ENCODE measurements at places on chromosomes 5 and 9.

DNA sequence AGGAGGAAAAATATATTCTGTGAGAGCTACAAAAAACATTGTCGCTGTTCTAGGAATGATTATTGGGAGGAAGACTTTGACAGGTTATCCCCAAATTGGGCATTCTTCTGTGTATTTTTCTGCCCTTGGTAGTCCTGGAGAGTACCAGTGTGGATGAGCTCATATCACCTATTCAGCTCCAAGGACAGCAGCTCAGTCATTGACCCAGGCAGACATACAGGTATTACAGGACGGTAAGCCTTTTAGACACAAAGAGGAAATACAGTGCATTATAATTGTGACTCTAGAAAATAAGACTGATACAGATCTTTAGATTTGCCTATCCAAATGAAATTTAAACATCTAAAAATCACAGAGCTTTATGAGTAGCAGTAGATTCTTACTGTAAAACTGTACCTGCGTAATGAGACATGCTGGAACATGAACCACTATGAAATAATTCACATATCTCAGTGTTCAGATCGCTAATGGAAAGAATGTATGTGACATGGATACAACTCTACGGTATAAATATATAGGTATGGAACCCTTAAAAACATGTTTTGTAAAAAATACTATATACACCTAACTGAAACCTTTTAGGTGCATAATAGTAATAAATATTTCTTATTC, 56.0 kb downstream of the PLK2 start:
- no peak for DNase-seq

- DNase-seq, result no peak
Observed at GRCh38 chr5:124124711-124125229, 612.8 kb downstream of the CSNK1G3 start.

DNA sequence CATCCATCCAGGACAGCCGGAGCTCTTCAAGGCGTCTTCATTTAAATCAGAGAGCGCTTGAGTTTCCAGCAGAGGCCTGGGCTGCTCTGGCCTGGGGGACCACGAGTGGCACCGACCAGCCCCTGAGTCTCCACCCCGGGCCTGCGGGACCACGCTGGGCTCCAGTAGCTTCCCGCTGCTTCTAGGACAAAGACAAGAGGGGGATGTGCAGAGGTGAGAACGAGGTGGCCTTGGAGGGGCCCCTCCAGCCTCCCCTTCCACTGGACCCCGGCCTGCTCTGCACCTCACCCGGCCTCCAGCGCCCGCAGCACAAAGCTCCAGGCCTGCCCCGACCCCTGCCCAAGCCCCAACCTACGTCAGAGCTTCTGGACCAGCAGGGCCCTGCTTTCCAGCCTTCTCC, 81.6 kb downstream of the IRX2 start:
- no peak for DNase-seq

DNA sequence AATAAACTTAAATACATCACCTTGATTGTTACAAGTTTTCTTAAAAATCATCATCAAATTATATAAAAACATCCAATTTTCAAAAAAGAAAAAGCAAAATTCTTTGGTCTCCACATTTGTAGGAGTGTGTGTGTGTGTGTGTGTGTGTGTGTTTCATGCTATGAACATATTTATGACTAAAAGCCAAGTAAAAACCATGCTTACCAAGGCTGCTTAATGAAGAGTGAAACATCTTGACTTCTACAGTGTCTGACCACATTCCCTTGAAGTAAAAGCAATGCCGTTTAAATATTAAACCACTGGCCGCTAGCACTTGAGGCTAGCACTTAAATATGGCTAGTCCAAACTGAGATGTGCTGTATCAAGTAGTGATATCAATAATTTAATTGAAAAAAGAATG, 549.1 kb upstream of the CCNG1 start:
- DNase-seq, result no peak

DNA sequence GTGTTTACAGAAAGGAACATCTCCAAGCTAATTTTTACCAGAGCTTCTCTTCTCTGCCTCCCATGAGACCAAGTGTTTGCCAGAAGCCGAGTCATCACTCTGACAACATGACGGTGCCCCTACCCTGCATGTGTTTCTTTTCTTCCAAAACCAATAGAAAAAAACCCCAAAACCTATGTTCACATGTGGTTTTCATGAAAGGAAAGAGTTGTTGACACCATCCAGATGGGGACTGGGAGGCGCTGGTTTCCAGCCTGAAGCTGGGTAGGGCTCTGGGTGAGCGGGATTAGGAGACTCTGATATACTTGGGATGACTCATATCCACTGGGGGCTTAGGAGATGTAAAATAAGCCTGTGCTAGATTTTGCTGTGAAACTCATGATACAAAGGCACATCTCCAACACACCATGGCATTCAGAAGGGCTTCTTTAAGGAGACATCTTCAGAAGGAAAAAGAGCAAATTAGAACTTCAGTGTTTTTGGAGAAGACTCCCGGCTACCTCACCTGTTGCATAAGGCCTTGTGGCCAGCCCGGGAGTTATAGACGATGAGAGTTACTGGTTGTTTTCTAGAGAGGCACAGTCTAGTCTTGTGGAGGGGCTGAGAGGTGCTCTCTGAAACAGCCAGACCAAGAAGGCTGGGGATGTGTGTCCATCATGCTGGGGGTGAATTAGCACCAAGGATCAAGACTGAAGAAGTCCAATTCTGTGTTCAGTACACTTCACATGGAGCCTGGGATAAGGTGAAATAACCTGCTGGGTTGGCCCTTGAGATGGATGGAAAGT, 108.9 kb upstream of the LHFPL2 start:
- DNase-seq, result no peak

GRCh38 chr9:109064963-109065702, 51.8 kb upstream of the CTNNAL1 start:
- DNase-seq, result no peak

DNA sequence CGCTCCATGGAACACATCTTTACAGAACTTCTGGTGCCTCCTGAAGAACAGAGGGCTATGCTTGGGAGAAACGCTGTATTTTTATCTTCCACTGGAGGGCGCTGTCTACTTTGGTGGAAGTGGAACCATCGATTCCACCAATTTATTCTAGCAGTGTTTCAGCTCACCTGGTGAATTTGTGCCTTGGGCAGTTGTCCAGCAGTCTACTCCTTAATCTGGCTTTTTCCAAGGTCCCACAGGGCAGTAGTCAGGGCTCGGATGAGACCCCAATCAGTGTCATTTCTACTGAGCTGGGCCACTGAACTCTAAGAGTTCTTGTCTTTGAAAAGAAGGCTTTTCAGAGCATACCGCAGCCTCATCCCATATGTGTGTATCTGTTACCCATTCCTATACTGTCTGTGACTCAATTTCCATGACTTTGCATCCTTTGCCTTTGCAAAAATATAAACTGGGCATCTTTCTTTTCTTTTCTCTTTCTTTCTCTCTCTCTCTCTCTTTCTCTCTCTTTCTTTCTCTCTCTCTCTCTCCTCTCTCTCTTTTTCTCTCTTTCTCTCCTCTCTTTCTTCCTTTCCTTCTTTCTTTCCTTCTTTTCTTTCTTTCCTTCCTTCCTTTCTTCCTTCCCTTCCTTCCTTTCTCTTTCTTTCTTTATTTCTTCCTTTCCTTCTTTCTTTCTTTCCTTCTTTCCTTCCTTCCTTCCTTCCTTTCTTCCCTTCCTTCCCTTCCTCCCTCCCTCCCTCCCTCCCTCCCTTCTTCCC, 138.4 kb upstream of the ZNF618 start:
- no peak for DNase-seq

DNA sequence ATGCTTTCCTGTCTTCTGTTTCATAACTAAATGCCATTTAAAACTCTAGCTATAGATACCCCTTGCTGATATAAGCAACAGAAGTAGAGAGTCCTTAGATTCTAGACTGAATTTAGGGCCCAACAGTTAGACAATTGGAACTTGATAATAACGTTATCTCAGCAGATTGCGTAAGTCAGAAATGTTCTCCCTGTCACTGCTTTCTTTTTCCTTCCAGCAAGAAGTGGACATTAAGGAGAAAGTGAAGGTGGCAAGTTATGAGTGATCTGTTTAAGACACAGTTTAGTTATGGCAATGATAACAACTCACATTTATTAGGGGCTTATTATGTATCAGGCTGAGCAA, 6.9 kb upstream of the GLIS3 start:
- DNase-seq, result no peak

- DNase-seq, result no peak
Observed at GRCh38 chr5:547086-547924, 23.1 kb upstream of the SLC9A3 start.

- no peak for DNase-seq
Observed at GRCh38 chr5:11588803-11589202, 315.4 kb downstream of the CTNND2 start.

DNA sequence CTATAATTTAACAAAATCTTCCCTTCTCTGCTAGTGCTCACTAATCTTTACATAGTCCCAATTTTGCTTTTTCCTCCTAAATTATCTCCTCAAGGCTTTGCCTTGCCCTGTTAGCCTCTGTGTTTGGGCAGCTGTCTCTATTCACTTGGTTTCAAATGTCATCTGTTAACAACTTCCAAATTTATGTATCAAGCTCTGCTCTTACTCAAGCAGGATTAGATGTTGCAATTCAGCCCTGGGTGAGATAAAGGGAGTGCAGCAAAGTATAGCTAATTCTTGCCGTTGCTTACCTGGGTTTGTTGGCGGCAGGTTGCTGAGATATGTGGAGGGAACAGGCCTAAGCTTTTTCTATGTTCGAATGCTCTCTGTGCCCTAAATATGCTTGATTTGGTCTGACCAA, 483.8 kb downstream of the DMAC1 start:
- DNase-seq, result no peak

GRCh38 chr5:149156435-149157083, 15.3 kb downstream of the ABLIM3 start:
- DNase-seq, result no peak

DNA sequence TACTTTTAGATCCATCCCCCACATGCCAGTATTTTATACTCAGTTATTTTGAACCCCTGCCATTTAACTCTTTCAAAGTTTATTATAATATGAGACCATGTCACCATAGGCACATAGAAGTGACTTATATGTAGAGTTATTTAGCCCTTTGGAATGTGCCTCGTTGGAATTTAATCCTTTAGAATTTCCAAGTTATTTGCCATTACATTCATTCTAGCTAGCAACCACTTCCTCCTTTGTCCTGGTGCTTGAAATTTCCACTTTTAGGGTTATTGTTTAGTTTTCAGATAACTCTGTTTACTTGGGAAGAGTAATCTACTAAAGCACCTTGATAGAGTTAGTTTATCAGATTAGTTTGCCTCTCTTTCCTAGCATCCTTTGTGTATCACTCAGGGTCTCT, 82.8 kb upstream of the TLE1 start:
- DNase-seq, result no peak

DNA sequence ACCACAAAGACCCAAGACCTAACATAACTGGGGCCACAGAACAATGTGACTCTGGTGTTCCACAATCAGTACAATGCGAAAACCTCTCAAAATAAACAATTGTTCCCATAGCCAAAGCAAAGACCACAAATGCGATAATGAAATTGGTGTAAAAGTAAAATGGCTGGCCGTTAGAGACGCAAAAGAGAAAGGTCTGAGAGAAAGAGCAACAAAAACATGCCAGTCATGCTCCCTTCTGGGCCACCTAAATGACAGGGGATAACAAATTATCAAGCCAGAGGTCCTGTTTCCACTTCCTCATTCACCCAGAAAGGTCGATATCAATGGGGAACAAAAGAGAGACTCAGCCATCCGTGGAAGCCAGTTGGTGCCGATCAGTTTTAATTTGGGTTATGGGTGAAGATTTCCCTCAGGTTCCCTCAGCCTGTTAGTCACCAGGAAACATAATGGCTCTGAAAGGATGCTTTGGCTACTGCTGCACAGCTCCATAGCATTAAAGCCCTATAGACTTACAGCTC, 9.2 kb upstream of the CFAP95 start:
- DNase-seq, result no peak

GRCh38 chr9:99385215-99385614, 163.1 kb downstream of the SEC61B start:
- no peak for DNase-seq

GRCh38 chr5:149024477-149024876, 38.4 kb downstream of the SH3TC2 start:
- DNase-seq, result no peak

GRCh38 chr9:134725605-134725940, 84.0 kb downstream of the COL5A1 start:
- DNase-seq, result no peak

DNA sequence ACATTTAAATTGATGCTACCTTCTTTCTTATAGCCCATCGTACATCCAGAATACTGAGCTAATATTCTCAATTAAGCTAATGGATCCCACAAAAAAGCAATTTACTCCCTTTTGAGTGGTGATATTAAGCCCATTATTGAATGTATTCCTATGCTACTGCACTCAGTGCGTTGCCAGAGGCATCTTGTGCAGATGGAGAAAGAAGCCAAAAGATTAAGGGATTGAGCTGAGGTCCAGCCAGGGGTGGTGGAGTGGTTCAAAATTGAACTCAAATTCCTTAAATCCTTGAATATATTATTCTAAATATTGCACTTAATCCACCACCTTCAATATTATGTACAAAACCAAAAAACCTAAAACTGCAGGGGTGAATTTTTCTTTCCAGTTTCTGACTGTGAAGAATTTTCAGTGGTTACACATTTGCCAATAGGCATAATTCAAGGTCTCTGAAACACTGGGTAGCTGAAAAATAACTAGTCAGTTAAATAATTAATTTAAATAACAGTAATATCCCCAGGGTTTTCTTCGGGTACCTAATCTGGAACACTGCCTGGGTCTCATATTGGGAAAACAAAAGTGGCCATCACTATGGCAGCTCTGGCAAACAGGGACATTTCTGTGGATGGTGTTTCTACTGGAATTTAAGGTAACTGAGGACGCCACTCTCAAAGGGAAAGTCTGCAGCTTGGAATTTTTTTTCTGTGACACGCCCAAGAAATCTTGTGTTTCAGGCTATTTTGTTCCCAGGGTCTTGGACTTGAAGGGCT, 6.2 kb upstream of the LIFR start:
- no peak for DNase-seq

- peak; percentile 45 for DNase-seq
Observed at GRCh38 chr5:1380011-1380817, 35.3 kb upstream of the CLPTM1L start.

DNA sequence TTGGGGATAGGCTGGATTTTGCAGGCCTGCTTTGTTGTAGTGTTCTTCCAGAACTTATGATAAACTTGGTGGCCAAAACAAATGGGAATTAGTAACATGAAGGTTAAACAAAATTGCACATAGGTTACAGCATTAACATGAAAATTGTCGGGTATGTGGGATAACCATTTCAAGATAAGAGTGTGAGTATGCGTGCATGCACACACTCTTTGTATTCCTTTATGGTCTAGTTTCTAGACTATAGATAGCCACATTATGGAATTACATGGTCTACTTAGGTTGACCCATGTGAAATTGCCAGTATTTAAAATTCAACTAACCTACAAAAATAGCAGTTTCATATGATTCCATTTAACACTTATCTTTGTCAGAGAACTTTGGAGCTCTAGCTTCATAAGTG, 1.4 kb downstream of the HMGCR start:
- no peak for DNase-seq

GRCh38 chr9:107260437-107261081, 22.5 kb upstream of the RAD23B start:
- DNase-seq, result no peak

- DNase-seq, result no peak
Observed at GRCh38 chr9:100466171-100466828, 6.6 kb upstream of the TMEFF1 start.

- no peak for DNase-seq
Observed at GRCh38 chr5:71637133-71637532, 50.0 kb downstream of the MCCC2 start.

- DNase-seq, result no peak
Observed at GRCh38 chr9:113492343-113493202, 29.0 kb downstream of the RGS3 start.
